ENCODE measurements at places on chromosomes 7 and 10.
A peak's percentile ranks its signal among the peaks of the same experiment; 100 is the strongest.

- DNase-seq, result peak; percentile 46
Observed at GRCh38 chr7:33757563-33758165, 147.7 kb upstream of the BMPER start.

DNA sequence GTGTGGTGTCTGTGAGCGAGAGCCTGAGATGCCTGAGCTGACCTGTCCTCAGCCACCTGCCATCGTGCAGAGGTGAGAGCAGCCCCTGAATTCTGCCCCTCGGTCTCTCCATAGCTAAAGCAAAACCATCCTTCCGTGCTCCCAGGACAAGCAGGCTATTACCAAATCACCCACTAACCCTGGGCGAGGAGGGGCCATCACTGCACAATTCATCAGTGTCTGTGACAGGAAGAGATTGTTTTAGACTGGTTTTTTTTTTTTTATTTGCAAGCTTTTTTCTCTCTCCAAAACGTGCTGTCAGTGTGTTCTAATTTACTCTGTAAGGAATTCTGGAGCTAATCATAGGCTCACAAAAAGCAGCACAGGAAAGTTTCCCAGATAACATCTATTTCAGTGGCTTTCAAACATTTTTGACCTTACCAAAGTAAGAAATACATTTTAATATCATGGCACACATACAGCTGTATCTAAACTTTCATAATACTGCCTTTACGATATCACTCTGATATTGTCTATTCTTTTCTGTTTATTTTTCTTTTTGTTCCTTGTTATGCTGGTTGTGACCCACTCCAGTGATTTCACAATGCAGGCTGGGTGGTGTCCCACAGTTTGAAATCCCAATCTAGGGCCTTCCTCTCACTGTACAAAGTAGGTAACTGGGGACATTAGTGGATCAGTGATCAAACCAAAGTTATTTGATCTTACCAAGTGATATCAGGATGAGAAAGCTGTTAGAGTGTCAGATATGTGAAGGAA, 62.8 kb downstream of the EGFR start:
- DNase-seq, result no peak

- no peak for DNase-seq
Observed at GRCh38 chr7:77619314-77619713, 76.9 kb upstream of the RSBN1L start.

GRCh38 chr10:43594944-43595589, 11.2 kb upstream of the ZNF485 start:
- DNase-seq, result no peak

GRCh38 chr7:63039882-63040281, 958.8 kb upstream of the ZNF722 start:
- no peak for DNase-seq

DNA sequence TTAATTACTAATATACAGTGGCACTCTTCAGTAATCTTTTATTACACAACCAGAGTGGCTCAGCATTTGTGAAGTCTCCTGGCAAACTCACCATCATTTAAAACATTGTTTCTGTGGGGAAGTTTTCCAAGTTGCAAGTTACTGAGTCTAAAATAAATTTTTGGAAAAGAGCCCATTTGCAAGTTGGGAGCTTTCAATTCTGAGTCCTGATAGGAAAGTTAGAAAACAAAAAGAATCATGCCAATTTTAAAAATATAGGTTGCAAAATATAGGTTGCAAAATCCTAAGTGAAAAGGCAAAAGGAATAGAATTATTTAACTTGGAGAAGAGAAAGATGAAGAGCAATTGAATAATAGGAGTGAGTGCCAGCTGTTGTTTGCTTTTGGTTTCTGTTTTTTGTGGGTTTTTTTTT, 378.8 kb upstream of the C7orf33 start:
- no peak for DNase-seq

GRCh38 chr7:34222722-34223121, 317.4 kb downstream of the BMPER start:
- DNase-seq, result no peak

GRCh38 chr10:101682172-101682825, 12.7 kb downstream of the FBXW4 start:
- no peak for DNase-seq

DNA sequence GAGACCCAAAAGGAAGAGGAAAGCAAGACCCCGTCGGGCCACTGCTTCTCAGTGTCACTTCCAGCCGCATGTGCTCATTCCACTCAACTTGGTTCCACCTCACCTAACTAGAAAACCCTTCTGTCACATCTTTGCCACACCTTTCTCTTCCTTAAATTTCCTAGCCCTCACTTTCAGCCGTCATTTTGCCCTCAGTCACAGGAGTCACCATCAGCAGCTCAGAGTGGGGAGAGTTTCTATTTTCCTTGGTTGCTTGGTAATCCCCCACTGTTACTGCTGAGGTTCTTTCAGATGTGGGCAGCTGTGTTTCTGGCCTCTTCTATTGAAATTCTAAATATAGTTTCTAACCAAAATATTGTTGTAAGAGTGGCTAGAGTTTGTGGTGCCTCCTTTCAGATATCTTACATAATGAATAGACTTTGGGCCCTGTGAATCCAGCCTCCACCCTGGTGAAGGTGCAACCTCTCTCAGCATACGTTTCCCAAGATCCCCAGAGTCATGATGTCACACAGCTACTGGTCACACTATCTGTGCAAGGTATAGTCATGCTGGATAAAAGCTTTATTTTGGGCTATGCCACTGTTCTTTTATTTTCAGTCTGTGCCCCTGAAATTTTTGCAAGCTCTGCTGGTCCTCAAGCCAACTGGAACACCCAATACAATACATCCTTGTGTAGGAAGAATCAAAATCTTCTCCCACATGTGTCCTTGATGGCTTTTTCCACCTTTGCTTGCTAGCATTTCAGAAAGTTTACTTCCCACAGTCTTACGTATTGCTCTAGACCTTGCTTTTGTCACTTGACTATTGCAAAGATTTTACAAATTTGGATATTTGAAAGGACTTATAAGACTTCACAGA, 9.2 kb downstream of the AGBL3 start:
- no peak for DNase-seq

- DNase-seq, result no peak
Observed at GRCh38 chr10:93346694-93347093, 135.4 kb downstream of the MYOF start.

DNA sequence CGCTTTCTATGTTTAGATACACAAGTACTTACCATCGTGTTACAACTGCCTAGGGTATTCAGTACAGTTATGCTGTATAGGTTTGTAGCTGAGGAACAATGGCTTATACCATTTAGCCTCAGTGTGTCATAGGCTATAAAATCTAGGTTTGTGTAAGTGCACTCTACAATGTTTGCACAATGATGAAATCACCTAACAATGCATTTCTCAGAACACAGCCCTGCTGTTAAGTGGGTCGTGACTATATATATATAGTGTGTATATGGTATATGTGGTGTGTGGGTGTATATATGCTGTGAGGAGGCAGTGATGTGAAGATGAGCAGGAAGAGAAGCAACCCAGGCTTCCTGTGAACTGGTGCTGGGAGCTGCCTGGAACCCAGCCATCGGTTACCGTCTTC, 65.6 kb upstream of the MKI67 start:
- no peak for DNase-seq

GRCh38 chr7:149237502-149237901, 1.9 kb upstream of the ZNF212 start:
- no peak for DNase-seq

GRCh38 chr10:89346405-89347254, 18.8 kb downstream of the IFIT3 start:
- DNase-seq, result no peak

DNA sequence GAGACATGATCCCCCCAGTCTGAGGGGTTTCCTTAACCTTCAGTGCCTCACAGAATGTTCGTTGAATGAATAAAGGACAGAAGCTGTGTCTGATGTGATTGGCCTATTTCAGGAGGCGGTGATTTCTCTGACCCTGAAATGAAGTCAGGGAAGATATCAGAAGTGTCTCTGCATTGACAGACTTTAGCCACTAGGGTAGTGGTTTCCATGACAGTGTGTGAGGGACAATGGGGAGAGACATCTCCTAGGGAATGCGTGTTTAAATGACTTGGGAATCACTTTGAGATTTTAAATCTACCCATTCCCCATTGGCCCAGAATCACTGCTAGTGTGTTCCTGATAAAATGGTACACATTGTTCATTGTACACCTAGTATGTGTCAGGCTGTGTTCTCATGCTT, 132.0 kb downstream of the CFAP58 start:
- no peak for DNase-seq

DNA sequence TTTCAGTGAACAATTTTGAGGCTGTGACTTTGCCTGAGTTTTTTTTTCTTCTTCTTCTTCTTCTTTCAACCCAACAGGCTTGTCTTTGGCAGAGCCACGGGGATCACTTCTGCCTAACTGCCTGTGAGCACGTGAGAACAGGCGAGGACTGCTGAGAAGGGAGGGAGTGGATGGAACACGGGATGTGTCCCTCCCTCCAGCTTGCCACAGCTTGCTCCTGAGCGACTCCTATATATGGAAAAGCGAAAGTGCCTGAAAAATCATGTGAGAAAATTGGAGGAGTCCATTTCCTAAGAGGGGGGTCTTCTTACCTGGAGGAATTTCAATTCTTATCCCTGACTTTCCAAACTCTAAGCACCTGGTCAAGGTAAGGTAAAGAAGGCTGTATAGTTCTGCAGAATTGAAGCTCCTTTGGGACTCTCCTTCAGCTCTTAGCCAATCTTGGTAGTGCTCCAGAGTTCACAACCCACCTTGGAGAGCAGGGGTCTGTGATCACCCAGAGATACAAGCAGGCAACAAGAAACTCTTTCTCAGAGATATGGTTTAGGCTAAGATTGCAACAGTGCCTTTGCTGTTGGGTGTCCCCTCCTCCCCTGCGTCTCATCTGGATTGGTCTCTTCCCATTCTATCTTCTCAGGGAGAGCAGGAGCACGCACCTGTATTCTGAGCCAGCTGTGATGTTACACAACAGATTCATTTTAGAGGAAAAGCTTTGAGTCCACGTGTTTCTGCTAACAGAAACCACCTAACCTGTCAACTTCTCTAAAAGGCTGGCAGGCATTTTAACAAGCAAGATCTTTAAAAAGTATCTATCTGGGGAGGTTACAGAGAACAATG, at the start of gene MAT1A:
MAT1A (minus strand) TSS at position 208 of the 837 bp plus-strand sequence. CDS start 235 bp downstream, outside the sequence.
- DNase-seq, result no peak

DNA sequence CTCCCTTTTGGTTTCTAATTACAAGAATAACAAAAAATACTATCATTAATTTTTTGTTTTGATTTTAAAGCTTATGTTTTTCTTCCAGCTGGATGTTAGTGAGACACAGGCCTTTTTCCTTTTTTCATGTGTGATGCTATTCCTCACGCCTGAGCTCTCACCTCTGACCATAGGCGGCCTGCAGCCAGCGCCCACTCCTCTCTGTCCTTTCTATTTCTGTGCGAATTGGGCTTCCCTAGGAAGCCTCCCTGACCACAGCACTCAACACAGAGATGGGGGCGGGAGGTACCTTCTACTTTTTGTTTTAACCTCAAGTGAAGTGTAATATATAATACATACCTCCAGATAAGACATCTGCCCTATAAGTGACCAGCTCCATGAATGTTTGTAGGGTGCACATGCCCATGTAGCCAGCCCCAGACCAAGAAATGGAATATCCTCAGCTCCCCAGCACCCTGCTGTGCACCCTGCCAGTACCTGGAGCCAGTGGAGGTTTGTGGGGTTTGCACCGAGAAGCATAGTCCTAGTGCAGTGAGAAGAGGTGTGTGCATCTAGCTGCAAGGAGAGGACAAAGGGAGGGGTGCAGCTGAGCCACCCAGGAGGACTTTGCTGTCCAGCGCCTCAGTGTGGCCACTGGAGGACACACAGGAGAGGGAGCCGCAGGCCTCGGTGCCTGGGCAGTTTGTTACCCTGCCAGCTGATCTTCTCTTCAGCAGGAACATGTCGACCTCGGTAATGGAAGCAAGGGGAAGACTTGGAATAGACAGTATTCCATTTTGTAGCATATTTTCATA, 38.5 kb downstream of the BNIP3 start:
- no peak for DNase-seq

- DNase-seq, result no peak
Observed at GRCh38 chr10:15211464-15211979, 43.0 kb upstream of the NMT2 start.

- no peak for DNase-seq
Observed at GRCh38 chr10:27474741-27475140, 29.4 kb upstream of the RAB18 start.

GRCh38 chr7:18430810-18431209, 64.7 kb upstream of the HDAC9 start:
- DNase-seq, result no peak

GRCh38 chr10:129993621-129994020, 29.5 kb upstream of the EBF3 start:
- no peak for DNase-seq

- DNase-seq, result peak; percentile 92
Observed at GRCh38 chr10:32139223-32140073, 83.2 kb upstream of the KIF5B start.
